ENCODE measurements at places on chromosomes 16 and 17.

DNA sequence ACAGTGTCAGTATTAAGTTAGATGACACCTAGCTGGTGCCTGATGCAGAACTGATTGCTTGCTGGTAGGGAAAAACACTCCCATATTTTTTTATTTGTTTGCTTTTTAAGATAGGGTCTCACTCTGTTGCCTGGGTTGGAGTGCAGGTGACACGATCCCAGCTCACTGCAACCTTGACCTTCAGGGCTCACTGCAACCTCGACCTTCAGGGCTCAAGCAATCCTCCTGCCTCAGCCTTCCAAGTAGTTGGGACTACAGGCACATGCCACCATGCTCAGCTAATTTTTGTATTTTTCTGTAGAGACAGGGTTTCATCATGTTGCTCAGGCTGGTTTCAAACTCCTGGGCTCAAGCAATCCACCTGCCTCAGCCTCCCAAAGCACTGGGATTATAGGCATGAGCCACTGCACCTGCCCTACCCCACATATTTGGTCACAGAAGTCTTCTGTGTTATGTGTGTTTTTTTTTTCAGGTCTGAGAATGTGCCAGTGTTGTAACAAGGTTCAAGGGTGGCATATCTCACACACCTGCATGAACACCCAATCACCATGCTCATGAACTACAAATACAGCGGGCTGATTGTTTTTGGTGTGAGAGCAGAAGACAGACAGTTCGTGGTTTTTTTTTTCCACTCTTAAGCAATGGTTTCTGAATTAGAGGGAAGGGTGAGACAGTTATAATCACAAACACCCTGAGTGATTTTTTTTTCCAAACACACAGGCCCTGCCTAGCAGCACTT lies 22.8 kb downstream of the SPAG9 start:
- DNase-seq, result no peak

DNA sequence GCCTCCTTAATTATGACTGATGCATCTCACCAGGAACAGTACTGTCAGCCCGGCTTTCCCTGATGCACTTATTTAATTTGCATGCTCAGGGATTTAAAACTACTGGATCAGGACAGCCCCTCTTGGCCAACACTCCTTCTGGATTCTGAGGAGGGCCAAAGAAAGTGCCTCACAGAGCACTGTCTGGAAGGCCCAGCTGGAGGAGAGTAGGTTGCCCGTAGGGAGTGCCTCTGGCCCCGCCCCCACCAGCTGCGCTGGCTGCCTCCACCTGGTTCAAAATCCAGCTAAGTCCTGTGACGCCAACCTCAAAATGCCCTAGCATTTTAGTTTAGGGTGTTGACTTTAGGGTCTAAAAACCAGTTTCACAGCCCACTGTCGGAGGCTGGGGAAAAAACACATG lies 49.4 kb upstream of the SREBF1 start:
- no peak for DNase-seq

DNA sequence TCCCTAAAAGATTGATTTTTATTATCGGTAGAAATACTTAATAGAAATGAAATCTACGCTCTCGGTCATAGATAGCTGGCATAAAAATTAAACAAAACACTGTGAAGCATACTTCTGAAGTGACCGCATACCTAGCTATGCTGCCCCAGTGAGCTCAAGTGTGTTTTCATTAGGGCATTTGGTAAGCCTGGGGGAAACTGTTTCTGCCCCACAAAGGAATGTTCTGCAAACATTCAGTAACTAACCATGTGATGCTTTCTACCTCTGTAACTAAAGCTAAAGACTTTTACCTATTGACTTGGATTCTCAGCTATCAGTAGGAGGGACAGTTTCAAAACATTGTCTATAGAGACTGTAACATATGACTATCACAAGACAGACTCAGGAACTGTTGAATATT lies 93.5 kb upstream of the HSBP1 start:
- no peak for DNase-seq

DNA sequence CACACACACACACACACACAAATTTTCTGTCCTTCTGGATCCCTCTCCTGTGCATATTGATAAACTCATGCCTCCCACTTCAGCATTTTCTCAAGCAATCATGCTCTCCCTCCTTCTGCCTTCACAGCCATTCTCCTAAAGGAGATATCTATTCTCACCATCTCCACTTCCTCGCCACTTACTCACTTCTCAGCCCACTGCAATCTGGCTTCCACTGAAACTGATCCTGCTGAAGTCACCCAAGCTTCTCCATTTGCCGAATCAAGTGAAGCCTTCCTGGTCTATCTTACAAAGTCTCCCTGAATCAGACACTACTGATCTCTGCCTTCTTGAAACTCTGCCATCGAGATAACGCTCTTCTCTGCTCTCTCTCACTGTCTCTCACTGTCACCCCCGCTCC lies 54.0 kb upstream of the GNAO1 start:
- no peak for DNase-seq

GRCh38 chr16:21056396-21056795 lies 94.2 kb downstream of the DNAH3 start:
- no peak for DNase-seq

DNA sequence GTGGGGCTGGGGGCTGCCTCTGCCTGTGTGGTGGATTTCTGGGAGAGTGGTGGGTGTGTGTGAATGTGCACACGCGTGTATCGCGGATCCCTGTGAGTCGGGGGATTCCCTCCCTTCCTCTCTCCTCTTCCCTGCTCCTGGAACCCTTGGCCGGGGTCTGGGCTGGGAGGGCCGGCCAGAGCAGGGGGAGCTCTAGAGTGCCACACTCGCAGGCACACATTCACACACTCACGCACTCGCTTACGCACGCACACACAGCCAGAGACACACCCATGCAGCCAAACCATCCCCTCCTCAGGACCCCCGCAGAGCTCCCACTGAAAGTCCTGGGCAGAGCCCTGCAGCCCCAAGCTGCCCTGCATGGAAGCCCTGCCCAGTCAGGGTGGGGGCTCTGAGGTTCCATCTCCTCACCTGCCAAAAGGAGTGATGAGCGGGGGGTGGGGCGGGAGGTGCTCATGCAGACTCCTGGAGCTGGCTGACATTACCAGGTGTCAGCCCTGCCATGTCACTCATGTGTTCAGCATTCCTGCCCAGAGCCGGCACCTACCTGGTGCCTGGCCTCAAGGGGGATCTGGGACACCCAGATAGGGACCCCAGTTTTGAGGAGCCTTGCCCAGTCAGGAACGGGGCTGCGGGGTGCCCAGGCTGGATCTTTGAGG lies 1.9 kb downstream of the NECAB2 start:
- no peak for DNase-seq

DNA sequence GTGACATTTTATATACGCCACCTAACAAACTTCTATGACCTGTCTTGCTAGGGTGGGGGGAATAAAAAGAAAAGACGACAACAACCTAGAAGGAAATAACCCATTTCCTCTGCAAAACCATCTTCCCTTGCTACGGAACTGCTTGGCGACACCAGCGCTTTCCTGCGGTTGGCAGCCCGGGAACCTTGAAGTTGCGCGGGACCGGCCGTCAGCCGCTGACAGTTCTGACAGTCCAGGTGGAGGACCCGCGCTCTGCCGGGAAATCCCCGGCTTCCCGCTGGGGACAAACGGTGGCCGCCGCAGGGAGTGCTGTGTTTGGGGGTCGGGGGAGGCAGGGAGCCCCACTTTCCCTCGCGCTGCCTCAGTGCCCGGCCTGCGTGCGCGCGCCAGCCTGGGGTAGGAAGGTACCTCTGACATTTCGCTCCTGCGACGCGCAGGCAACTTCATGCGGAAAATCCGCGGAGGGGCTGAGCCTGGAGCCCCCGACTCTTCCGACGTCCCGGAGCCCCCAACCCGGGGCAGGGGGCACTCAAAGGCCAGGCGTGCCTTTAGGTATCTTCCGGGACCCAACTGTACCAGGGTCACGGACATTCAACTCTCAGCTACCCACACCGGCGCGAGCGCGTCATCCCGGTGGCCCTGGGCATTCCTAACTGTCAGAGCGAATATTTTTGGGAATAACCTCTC lies 516 bp downstream of the SLC16A6 start:
- DNase-seq, result peak; percentile 70

Data from stimulated activated CD8-positive, alpha-beta memory T cell treated with anti-CD3 and anti-CD28 coated beads, Interleukin-4, amount 100 ng/mL, for 48 hours (primary cell).